Suppressor macrophage treated with lipopolysaccharide for 1 hour (primary cell): ENCODE measurements at places on chromosomes 6 and 20.

GRCh38 chr20:16864069-16864468, 115.9 kb downstream of the OTOR start:
- peak; percentile 47 for DNase-seq

- DNase-seq: peak; percentile 47
These were observed 2.2 kb downstream of the PRRC2A start for GRCh38 chr6:31622684-31623091.

GRCh38 chr6:88262332-88262731, 96.2 kb upstream of the CNR1 start:
- peak; percentile 44 for DNase-seq

DNA sequence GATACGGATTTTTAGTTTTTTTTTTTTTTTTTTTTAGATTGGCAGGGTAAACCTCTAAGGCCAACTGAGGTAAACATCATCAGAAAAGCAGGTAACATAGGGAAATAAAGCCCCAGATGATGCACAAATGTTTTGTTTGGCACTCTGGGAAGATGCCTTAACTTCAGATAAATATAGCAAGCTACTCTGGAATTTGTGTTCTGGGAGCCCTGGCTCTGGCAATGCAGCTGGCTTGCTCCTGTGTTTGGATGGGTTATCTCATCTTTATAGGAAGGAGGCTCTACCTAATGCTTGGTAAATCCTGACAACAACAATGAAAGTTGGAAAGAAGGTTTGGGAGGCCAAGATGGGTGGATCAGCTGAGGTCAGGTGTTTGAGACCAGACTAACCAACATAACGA, 77.4 kb downstream of the GFOD1 start:
- no peak for DNase-seq

GRCh38 chr6:10465629-10466499, 51.0 kb upstream of the TFAP2A start:
- peak; percentile 32 for DNase-seq

GRCh38 chr20:14622796-14623195, 285.4 kb upstream of the FLRT3 start:
- no peak for DNase-seq

- DNase-seq: no peak
These were observed 6.3 kb downstream of the JARID2 start for GRCh38 chr6:15252195-15252594.

DNA sequence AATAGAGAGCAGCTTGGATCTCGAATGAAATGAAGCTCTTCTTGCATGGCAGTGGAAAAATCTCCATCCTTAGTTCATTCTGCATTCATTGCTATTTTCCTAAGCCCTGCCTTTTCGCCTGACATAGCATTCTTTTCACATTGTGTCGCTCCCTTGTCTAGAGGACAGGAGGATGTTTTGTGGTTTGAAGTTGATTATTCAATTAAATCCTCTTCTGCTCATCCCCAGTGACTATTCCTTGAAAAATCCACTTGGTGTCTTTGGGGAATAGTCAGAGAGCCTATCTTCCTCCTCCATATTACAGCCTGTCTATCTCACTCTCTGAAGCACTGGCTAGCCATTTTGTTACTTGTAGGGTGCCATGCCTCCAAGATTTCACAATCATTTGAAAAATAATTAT, 161.2 kb downstream of the KLHL32 start:
- no peak for DNase-seq

DNA sequence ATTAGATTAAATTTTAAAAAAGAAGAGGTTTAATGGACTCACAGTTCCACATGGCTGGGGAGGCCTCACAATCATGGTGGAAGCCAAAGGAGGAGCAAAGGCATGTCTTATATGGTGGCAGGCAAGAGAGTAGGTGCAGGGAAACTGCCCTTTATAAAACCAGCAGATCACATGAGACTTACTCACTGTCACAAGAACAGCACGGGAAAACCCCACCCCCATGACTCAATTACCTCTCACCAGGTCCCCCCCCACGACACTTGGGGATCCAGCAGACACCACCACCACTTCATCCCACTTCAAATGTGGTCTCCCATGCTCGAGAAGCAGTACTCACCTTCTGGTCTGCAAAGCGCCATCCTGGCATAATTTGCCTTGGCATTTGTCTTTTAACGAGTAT, 24.6 kb downstream of the MTFR2 start:
- peak; percentile 60 for DNase-seq

GRCh38 chr6:159893064-159893463, 2.3 kb downstream of the MAS1 start:
- DNase-seq: no peak

- DNase-seq: no peak
These were observed 545 bp upstream of the VSX1 start for GRCh38 chr20:25082498-25082873.

DNA sequence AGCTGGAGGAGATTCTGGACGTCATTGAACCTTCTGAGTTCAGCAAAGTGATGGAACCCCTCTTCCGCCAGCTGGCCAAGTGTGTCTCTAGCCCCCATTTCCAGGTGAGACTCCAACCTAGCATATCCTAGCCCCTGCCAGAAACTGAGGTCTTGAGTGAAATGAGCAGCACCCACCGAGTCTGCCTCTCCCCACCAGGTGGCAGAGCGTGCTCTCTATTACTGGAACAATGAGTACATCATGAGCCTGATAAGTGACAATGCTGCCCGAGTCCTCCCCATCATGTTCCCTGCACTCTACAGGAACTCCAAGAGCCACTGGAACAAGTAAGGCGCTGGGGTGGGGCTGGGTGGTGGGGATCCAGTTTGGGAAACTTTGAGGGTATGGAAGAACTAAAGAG, 4.6 kb downstream of the MEA1 start:
- peak; percentile 52 for DNase-seq

- DNase-seq: no peak
These were observed 198.8 kb upstream of the CDYL start for GRCh38 chr6:4577406-4577805.

- no peak for DNase-seq
These were observed 5.2 kb downstream of the NKAIN4 start for GRCh38 chr20:63248835-63249591.

DNA sequence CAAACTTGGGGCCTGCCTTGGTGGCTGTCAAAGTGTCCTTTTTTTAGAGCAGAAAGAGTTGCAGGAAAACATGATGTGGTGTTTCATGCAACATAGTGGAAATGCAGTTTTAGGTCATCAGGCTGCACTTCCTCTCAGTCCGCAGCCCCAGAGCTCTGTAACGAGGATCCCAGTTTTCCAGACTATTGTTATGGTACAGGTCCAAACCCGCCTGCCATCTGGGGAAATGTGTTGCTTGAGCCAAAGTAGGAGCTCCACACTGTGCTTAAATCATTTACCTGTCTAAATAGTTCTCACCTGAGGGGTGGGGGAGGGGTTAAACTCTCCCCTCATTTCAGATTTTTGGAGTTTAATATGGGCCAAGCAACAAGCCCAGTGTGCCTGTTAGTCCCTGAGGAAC, 59.8 kb downstream of the GOPC start:
- no peak for DNase-seq

- DNase-seq: no peak
These were observed 136.8 kb downstream of the OLIG3 start for GRCh38 chr6:137357263-137357947.

DNA sequence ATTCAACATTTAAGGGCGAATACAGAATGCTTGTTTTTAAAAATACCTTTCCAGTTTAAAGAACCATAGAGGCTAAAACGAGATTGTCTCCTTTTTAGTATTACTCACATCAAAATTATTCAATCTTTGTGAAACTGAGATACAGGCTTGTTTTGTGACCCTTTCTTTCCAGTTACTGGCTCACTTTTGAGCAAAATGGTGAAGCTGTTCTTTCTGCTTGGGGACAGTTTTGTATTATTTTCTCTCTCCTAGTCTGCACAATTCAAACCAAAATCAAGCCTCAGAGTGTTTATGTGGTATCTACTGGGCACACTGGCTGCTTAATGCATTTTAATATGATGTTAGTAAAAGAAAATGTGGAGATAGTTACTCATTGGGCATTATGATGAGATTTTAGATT, 36.5 kb downstream of the HIVEP1 start:
- DNase-seq: no peak

DNA sequence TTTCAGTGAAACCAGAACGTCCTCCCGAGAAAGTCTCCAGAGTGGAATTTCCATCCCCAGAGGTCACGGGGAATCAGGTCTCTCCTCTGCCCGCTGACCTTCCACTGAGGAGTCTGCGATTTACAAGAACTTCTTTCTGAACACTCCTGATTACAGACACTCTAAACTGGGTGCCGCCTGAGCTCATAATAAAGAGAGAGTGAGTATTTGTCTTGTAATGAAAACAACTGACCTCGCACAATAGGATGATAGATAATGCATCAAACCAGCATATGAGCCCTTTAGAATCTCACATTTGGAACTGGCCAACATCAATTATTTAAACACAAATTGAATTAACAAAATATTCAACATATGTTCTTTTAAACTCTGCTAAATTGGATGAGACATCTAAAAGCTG, 47.5 kb downstream of the DLL1 start:
- no peak for DNase-seq

- DNase-seq: no peak
These were observed 214.1 kb upstream of the HS3ST5 start for GRCh38 chr6:114556846-114557488.

DNA sequence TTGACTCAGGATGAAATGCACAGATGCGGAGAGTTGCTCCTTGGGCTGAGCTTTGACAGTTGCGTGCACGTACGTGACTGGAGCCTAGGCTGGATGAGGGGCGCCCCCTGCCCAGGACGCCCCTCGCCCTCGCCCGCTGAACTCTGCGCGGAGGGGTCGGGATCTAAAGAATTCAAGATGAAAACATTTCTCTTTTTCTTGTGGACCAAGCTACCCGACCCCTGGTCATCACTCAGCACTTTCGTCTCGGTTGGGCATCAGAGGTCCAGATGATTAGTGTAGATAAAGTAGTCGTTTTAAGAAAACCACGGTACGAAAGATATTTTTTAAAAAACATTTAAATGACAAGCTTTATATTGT, 700 bp downstream of the DTD1 start:
- no peak for DNase-seq

GRCh38 chr6:28758046-28758817, 165.6 kb downstream of the TRIM27 start:
- no peak for DNase-seq

DNA sequence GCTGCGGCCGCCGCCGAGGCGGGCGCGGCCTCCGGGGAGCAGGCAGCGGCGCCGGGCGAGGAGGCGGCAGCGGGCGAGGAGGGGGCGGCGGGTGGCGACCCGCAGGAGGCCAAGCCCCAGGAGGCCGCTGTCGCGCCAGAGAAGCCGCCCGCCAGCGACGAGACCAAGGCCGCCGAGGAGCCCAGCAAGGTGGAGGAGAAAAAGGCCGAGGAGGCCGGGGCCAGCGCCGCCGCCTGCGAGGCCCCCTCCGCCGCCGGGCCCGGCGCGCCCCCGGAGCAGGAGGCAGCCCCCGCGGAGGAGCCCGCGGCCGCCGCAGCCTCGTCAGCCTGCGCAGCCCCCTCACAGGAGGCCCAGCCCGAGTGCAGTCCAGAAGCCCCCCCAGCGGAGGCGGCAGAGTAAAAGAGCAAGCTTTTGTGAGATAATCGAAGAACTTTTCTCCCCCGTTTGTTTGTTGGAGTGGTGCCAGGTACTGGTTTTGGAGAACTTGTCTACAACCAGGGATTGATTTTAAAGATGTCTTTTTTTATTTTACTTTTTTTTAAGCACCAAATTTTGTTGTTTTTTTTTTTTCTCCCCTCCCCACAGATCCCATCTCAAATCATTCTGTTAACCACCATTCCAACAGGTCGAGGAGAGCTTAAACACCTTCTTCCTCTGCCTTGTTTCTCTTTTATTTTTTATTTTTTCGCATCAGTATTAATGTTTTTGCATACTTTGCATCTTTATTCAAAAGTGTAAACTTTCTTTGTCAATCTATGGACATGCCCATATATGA, 3.2 kb downstream of the MARCKS start:
- peak; percentile 61 for DNase-seq

DNA sequence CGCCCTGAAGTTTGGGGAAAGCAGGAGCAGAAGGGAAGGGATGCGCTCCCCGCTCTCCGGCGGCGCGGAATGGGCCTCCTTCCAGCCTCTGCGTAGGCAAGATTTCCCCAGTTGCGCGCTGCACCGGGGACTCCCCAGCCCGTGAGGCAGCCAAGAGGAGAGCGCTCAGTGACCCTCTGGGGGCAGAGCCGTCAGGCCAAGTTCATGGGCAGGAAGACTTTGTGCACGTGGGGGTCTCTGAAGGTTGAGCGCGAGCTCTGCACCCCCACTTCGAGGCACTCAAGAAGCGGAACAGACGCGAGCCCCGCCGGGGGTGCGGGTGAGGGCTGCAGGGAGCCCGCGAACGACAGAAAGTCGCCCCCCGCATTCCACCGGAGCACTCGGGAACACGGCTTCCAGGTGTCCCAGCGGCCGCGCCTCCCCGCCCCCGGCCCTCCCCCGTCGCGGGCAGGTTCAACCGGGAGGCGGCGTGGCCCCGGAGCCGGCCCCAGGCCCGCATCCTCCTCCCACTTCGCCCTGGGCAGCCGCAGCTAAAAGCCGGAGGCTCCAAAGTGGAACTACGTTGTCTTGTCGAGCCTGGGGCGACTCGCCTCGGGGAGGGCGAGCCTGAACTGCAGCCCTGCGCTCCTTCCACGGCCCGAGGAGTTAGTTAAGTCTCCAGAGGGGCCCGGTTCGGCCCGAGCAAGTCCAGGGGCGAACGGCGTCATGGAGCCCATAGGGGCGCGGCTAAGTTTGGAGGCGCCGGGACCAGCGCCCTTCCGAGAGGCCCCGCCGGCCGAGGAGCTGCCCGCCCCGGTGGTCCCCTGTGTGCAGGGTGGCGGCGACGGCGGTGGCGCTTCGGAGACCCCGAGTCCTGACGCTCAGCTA, at the start of gene PPP1R3G:
Gene PPP1R3G, plus strand, starts transcription at position 561 of the 867 bp plus-strand sequence. Its CDS starts 145 bp downstream, at position 706.
- peak; percentile 76 for DNase-seq

DNA sequence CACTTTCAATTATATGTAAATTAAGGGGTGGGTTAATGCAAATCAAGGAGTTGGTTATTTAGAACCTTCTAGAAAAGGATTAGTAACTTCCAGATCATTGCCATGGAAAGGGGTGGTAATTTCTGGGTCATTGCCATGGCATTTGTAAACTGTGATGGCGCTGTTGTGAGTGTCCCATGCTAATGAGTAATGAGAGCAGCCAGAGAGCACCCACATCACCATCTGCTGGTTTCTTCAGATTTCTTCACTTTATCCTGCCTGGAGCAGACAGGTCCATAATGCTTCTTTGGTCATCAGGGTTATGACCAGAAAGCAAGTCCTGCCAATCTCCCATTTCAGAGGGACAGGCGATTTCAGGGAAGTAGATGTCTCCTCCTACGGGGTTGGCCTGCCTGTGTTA, 311.3 kb upstream of the CNR1 start:
- DNase-seq: no peak

- no peak for DNase-seq
These were observed 1168.4 kb upstream of the CITED2 start for GRCh38 chr6:140542863-140543262.

DNA sequence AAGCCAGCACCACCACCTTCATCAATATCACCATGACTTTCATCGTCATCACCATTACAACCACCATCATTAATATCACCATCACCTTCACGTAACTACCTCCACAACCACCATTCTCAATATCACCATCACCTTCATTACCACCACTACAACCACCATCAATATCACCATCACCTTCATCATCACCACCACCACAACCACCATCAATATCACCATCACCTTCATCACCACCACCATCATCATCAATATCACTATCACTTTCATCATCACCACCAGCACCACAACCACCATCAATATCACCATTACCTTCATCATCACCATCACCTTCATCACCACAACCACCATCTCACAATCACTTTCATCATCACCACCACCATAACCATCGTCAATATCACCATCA, 225.3 kb upstream of the SULF2 start:
- no peak for DNase-seq
